ENCODE measurements at places on chromosomes 16 and 17.

DNA sequence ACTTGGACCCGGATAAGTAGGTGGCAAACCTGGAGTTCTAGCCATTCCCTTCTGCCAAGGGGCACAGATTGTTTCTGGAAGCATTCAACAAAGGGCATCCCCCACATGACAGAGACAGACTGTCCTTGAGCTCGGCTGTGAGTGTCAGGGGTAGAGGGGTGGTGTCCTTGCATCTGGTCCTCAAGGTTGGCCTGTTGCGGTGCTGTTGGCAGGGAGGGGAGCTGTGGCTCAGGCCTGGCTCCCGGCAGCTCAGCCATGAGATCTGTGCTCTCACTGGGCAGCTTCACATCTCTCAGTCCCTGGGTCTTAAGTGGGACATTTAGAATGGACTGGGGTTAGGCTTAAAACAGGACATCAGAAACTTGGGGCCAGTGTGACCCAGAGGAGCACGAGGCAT, 20.4 kb downstream of the CCDC182 start:
- no peak for DNase-seq

GRCh38 chr16:68049449-68049848, 26.4 kb downstream of the DUS2 start:
- no peak for DNase-seq

DNA sequence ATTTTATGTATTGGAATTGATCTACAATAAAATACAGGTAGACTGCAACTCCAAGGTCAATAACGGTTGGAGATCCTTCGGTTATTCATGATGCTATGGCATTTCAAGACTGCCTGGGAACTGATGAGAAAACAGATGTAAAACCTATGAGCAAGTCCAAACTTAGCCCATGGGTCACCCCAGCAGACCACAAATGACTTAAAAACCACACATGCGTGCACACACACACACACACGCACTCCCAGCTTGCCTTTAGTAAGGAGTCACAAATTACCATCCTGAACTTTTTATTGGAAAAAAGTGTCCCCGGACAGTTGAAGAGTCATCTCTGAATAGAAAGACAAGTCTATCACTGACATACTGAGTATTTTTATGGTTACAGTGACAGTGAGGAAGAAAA, 26.7 kb downstream of the TRIM25 start:
- no peak for DNase-seq

GRCh38 chr17:80605326-80606066, 60.9 kb downstream of the RPTOR start:
- no peak for DNase-seq

GRCh38 chr16:75483222-75483621, 12.0 kb downstream of the CHST6 start:
- no peak for DNase-seq

GRCh38 chr17:74330446-74330845, 4.4 kb downstream of the KIF19 start:
- DNase-seq = no peak

DNA sequence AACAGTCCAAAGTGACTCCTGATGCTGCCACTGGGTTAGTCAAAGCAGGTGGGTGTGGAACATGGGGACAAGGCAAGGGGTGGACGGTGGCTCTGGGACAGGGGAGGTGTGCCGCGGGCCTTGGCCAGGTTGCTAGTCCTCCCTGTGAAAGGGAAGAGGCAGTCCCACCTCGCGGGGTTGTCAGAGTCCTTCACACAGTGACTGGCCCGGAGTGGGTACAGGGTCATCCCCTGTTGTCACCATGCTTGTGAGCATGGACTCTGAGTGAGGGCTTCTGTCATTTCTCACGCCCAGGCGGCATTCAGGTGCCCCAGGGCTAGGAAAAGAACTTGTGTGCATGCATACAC, 3.1 kb upstream of the ZNF469 start:
- no peak for DNase-seq

- no peak for DNase-seq
Measured at GRCh38 chr16:76824791-76825190, 366.2 kb upstream of the MON1B start.

DNA sequence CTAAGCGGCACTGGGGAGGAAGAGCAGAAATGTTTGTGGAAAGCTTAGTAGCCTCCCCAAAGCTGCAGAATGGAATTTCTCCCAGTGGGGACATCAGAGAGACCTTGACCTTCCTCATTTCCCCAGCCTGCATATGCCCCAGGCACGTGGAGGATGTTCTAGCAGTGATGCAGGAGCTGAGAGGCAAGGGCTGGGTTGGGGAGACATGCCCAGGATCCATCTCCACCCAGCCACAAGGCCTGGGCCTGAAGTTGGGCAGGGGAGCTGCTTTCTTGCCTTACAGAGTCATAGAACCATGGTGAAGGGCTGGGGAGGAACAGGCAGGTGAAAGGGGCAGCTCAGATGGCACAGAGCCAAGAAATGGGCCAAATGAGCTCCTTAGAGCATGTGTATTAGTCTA, 104.0 kb downstream of the TMEM132E start:
- DNase-seq = no peak

- DNase-seq = no peak
Measured at GRCh38 chr16:59698346-59699020, 964.4 kb upstream of the GOT2 start.

DNA sequence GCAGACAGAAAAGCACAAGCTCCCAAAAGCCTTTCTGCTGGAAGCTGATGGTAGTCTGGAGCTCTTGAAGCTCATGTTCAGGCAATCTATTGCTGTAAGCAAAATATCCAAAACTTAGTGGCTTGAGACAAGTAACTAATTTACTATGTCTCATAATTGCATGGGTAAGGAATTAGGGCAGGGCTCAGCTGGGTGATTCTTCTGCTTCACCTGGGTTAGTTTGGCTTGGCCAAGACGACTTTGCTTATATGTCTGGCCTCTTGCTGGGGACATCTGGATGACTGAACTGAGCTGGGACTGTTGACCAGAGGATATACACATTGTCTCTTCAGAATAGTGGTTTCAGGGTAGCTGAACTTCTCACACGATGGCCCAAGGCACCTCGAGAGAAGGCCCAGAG, 96.8 kb upstream of the WSCD1 start:
- DNase-seq = no peak

GRCh38 chr16:85751698-85752501, 1.0 kb upstream of the C16orf74 start:
- DNase-seq = peak; percentile 80

- peak; percentile 68 for DNase-seq
Measured at GRCh38 chr17:7307686-7308624, 527 bp downstream of the EIF5A start.

GRCh38 chr16:19639986-19640421, 78.0 kb downstream of the KNOP1 start:
- no peak for DNase-seq

GRCh38 chr16:81451753-81452680, 7.4 kb downstream of the CMIP start:
- DNase-seq = no peak

- DNase-seq = no peak
Measured at GRCh38 chr17:64632194-64632593, 29.9 kb downstream of the SMURF2 start.

DNA sequence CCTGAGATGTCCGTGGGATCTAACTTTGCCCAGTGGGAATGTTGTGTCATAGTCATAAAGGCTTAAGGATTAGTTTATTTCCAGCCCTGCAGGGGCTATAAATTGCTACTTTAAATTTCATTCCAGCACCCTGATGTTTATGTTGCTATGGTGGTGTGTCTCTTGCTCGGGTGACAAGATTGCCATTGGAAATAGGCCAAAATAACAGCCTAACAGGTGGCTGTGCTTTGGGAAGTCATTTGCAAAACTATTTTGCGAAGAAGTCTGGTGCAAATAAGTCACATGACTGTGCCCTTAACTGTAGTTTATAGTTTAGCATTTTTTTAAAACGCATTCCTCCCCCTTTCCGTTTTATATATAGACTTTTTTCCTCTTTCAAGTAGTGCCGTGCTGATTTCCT, 23.1 kb downstream of the PITPNC1 start:
- no peak for DNase-seq

GRCh38 chr17:34243364-34244320, 11.4 kb upstream of the CCL2 start:
- no peak for DNase-seq

GRCh38 chr17:49407086-49407485, 7.6 kb downstream of the PHB1 start:
- DNase-seq = no peak

DNA sequence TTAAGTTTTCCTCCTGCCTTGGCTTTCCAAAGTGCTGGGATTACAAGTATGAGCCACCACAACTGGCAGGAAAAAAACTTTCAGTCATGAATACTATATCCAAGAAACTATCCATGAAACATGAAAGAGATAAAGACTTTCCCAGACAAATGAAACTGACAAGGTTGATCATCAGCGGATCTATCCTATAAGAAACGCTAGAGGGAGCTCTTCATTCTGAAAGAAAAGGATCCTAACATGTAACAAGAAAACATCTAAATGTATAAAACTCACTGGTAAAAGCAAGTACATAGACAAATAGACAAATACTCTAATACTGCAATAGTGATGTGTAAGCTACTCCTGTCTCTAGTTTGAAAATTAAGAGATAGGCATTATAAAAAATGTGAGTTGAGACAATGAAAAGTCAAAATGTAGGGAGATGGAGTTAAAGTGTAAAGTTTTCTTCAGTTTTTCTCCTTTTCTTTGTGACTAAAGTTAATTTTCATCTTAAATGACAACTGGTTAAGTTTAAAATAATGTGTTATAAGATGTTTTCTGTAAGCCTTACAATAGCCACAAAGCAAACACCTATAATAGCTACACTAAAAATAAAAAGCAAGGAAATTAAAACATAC, 79.6 kb upstream of the TEKT1 start:
- no peak for DNase-seq

DNA sequence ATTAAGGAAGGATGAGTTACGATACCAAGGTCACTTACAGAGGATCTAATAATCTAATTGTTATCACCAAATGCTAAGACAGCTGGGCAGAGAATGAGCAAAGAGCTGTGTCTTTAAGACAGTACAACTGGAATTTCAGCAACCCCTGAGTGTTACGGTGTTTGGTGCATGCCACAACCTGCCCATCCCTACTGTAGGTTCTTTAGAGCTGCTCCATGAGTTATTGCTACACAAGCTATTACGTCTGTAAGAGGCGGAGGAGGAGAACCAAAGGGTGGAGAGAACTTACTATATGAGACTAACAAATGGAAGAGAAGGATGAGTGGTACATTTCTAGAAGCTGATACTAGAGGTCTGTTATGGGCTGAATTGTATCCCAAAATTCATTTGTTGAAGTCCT, 14.2 kb upstream of the C17orf78 start:
- DNase-seq = no peak

DNA sequence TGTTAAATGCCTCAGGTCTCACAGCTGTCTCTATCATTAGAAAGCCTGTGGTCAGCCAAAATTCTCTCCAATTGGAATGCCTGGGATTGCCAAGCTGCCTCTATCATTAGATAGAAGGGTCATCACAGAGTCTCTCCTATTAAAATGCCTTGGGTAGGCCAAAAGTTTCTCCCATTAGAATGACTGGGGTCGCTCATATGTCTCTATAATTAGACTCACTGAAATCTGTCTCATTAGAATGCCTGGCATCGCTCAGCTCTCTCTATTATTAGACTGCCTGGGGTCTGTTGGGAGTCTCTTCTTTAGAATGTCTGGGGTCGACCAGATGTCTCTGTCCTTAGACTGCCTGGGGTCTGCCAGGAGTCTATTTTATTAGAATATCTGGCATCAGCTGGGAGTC, 2265.1 kb downstream of the TP53TG3F start:
- DNase-seq = no peak

DNA sequence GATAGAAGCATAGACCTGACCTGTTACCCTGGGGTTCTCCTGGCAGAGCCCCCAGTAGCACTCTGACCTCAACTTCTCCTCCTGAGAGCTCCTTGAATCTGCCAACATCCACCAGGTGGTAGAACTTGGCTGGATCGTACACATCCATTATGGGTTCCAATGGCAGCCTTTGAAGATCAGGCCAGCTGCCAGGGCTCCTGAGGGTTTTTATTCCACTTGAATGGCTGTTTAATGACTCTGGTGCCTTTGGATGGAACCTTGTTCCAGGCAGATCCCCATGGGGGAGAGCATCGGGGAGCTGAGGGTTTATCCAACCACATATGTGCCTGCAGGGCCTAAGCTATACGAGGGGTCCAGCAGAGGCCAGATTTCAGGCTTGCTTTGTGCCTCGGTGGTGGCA, 47.1 kb upstream of the CLEC19A start:
- DNase-seq = no peak

DNA sequence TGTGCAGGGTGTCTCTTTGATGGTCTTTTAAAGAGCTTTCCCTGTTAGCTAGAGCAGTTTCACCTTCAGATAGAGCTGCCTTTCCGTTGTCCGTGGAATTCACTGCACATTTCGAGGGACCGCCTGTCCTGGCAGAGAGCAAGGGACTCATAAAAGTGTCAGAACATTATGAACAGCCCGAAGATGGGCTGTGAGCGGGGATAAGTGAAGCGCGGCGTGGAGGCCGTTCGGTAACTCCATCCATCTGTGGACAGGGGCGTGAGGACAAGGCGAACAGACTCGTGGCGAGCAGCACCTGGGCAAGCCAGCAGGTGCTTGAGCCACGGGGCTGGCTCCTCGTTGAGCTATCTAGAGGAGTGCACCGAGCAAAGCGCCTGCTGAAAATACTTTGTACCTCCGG, 371.2 kb downstream of the MAF start:
- DNase-seq = no peak

GRCh38 chr16:56012482-56012811, 137.3 kb upstream of the CES5A start:
- DNase-seq = no peak

GRCh38 chr16:55634193-55634592, 21.6 kb upstream of the SLC6A2 start:
- DNase-seq = no peak

- DNase-seq = no peak
Measured at GRCh38 chr16:29148131-29148691, 163.4 kb downstream of the LAT start.

- DNase-seq = no peak
Measured at GRCh38 chr17:19384723-19385391, 2.1 kb downstream of the MFAP4 start.

GRCh38 chr16:87723226-87723623, 42.6 kb downstream of the KLHDC4 start:
- no peak for DNase-seq

DNA sequence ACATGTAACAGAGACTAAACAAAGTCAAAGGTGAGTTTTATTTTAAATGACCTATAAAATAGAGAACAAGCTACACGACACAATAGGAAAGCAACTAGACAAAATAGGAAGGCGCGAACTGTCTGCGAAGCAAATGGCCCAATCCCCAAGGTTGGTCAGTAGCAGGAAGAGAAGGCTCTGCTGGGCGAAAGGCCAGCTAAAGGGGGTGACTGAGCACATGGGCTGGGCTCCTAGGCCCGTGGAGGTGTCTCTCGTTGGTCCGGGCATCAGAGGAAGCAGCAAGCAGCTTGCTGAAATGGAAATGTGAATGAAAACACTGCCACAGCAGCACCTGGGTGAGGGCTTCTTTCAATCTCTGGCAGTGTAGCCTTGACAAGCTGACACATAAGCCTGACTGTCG, 129.4 kb downstream of the ZNF778 start:
- no peak for DNase-seq

GRCh38 chr17:42679492-42680330, 1.9 kb downstream of the CCR10 start:
- peak; percentile 95 for DNase-seq
